CD4-positive, alpha-beta memory T cell (primary cell): ENCODE measurements at places on chromosomes 6 and 20. TPM values are rescaled to one million over a fixed set of nuclear protein-coding genes. Genes with fewer than 3 reads are reported as not detected.

UBR2 gene
- total RNA-seq: 55.7 TPM

MYT1 gene
- total RNA-seq: not detected

TINAG gene
- total RNA-seq: not detected

GRCh38 chr6:113055061-113055460 is 707.9 kb downstream of the RFPL4B start:
- no peak overlapping the region for H3K27ac ChIP-seq
- H3K4me3 ChIP-seq: no peak overlapping the region
- no peaks in the 10 kb centered on the region for H3K27me3 ChIP-seq
- DNase-seq: no peak
- no peaks in the 10 kb centered on the region for H3K36me3 ChIP-seq
